ENCODE measurements at places on chromosomes 2 and 18.

- DNase-seq: no peak
Observed at GRCh38 chr18:33697498-33697897, 119.5 kb downstream of the ASXL3 start.

- DNase-seq: no peak
Observed at GRCh38 chr18:7257426-7257740, 26.5 kb downstream of the LRRC30 start.

DNA sequence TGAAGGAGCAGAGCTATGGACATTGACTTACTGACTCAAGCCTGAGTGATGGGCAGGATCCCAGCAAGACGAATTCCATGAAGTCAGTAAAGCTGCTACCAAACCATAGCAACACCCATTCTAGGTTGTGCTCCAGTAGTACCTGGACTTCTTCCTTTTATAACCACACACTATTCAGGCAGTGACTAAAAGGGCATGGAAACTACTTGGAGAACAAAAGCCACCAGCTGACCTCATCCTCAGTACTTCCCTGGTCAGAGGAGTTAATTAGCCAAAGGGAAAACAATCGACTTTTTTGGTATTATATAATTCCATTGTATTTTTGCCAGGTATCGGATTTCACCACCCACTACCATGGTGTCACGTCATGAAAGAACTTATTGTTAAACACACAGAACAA is 237.1 kb downstream of the TTC32 start:
- no peak for DNase-seq

GRCh38 chr2:63257473-63257872 is 206.8 kb downstream of the OTX1 start:
- peak; percentile 9 for DNase-seq

DNA sequence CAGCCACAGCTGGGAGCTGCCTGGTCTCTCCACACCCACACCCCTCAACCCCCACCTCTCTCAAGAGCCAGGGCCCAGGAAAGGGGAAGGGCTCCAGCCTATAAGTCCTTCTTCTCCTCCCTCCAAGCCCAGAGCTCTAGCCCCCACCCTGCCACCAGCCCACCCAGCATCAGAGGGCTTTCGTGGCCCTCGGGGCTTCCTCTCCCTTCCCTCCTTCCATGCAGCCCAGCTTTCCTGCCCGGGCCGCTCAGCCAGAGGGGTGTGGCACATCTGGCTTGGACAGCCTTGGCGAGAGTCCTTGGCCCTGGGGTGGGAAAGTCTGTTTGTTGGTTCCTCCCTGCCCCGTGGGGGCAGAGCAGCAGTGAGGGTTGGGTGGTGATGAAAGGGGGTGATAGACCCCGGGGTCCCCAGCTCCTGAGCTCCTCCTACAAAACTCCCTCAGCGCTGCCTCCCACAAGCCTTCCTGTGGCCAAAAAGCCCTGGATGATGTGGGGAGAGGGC is 7.0 kb downstream of the TNS1 start:
- DNase-seq: no peak

Data from GM13977 (cell line).